ENCODE measurements at places on chromosomes 2 and 18. TPM values are rescaled to one million over a fixed set of nuclear protein-coding genes. Genes with fewer than 3 reads are reported as not detected.

The CHAC2 gene
- total RNA-seq = 1.6 TPM

The LYG2 gene
- total RNA-seq = not detected

The SERPINB5 gene
- not detected for total RNA-seq

The CYS1 gene
- total RNA-seq = 2.5 TPM

The IKZF2 gene
- total RNA-seq = 21.9 TPM

The LINC00305 gene
- 1.6 TPM for total RNA-seq

The TCF23 gene
- not detected for total RNA-seq

DNA sequence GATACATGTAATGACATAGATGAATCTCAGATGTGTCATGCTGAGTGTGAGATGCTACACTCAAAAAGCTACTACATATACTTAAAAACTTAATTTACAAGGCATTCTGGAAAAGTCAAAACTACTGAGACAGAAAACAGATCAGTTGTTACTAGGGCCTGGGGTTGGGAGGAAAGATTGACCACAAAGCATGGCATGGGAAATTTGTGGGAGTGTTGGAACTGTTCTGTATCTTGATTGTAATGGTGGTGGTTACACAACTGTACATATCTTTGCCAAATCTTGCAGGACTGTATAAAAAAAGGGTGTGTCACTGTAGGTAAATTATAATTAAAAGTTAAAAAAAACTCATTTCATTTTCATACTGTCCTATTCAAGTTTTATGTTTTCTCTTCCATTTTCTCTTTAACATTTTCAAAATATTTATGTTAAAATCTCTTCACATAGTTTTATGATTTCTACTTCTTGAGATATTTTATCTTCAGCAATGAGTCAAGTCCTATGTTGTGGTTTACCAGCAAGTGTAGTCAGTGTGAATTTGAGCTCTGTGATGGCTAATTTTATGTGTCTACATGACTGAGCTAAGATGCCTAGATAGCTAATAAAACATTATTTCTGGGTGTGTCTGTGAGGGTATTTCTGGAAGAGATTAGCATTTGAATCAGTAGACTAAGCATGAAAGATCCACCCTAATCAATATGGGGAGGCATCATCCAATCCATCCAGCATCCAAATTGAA lies 58.6 kb upstream of the VRK2 start:
- DNase-seq = no peak

GRCh38 chr2:139067072-139067471 lies 286.9 kb upstream of the NXPH2 start:
- no peak for DNase-seq

- DNase-seq = no peak
These were observed 36.2 kb downstream of the ACOXL start for GRCh38 chr2:110768591-110768990.

DNA sequence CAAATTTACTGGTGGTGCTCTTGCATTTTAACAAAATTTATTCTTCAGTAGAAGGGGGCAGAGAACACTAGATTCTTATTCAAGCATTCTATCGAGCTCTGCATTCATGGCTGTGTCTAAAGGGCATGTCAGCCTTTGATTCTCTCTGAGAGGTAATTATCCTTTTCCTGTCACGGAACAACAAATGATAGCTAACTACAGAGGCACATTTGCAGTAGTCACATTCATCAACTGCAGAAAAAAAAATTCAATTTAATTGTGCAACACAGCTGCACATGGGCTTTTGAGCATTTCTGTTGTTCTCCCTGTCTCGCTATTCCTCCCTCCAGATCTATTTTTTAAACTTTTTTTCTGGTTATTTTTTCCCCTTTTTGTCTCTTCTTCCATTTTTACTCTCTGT lies 13.0 kb upstream of the DLX1 start:
- DNase-seq = no peak

DNA sequence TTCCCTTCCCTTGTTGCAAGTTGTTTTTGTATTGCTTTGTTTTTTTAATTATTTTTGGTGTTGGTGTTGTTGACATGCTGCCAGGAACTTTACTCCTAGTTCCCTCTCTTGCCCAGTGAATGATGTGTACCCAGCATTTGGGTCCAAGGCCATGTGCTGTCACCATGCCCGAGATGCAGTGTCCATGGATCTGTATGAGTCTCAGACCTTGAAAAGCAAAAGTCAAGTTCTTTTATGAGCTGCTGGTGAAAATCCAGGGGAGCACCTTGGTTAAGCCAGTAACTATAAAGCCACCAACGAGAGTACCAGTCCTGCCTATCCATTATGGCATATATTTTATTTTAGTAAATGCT lies 236.4 kb downstream of the BCL11A start:
- no peak for DNase-seq

- DNase-seq = no peak
These were observed 20.3 kb upstream of the GLI2 start for GRCh38 chr2:120715353-120715752.

GRCh38 chr18:9609190-9609589 lies 5.2 kb downstream of the PPP4R1 start:
- DNase-seq = no peak

- no peak for DNase-seq
These were observed 4.3 kb upstream of the SH3BP4 start for GRCh38 chr2:234947556-234947955.

DNA sequence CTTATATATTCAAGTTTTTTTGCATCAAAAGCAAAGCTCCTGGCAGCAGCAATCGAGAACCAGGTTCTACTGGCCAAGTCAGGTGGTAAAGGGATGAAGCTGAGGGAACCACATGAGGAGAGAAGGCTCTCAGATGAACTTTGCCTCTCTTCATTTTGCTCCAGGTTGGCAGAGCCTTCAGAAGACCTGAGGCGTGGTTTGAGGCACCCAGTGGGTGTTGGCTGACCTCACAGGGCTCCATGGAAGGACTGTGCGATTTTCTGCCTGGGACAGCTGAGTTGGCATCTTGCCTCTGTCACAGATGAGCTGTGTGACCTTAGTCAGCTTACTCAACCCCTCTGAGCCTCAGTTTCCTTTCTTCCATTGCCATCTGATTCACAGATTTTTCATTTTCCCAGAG lies 89.0 kb downstream of the INSIG2 start:
- no peak for DNase-seq

DNA sequence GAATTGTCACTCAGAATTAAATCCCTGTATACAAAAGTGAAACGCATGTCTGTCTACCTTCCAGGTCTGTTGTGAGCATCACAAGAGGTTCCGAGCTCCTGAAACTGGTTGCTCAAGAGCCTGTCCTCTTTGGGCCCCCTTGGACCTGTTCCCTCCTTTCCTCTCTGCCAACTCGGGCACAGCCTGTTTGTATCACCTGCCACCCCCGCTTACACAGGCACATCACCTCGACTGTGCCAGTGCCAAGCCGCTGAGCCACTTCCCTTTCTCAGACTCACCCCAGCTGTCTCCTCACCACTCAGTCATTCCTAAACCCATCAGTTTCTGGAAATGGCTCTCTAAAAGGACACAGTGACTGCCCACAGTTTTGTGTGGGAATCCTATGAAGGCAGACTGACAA lies 3.1 kb downstream of the EFR3B start:
- no peak for DNase-seq

- peak; percentile 39 for DNase-seq
These were observed 119.4 kb downstream of the CYRIA start for GRCh38 chr2:16546128-16546754.

GRCh38 chr2:96143231-96143847 lies 1.9 kb downstream of the DUSP2 start:
- no peak for DNase-seq

DNA sequence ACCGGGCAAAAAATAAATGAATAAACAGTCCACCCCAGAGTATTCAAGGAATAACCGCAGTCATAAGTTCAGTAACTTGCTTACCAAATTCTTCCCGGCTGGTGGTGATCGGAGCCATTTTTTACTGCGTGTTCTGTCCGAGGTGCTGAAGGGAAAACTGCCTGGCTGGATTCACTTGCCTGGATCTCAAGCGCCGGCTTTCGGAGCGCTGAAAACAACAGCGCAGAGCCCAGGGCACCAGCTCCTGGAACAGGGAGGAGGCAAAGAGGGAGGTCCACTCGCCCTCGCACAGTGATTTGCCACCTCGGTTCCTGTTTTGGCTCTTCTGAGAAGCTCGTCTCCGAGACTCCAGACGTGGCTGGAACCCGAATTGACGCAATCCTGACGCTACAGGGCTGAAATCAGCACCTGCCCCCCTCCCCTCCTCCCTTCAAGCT lies at the start of gene SYT4:
Gene SYT4 (minus strand): TSS at position 327 of the 437 bp plus-strand sequence. CDS start 209 bp downstream, at position 118.
- DNase-seq = peak; percentile 58

DNA sequence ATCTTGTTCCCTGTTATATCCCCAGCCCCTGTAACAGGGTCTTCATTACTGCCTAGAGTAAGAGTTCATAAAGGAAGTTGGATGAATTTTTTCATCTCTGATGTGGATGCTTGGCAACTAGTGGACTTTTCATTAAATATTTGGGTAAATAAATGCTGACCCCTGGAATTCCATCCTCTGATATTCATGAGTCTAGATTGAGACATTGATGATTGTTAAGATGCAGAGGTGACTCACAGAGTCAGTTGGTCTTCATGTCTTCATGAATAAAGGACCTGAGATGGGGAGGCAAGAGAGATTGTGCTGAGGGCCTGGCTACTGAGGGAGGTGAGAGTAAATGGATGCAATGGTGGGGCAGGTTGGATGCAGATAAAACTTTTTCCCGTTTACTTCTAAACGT lies 132.7 kb upstream of the NT5C1B start:
- no peak for DNase-seq

- no peak for DNase-seq
These were observed 64.8 kb upstream of the RBM44 start for GRCh38 chr2:237733677-237734300.

- no peak for DNase-seq
These were observed 168.9 kb downstream of the DLGAP1 start for GRCh38 chr18:4286256-4286655.

DNA sequence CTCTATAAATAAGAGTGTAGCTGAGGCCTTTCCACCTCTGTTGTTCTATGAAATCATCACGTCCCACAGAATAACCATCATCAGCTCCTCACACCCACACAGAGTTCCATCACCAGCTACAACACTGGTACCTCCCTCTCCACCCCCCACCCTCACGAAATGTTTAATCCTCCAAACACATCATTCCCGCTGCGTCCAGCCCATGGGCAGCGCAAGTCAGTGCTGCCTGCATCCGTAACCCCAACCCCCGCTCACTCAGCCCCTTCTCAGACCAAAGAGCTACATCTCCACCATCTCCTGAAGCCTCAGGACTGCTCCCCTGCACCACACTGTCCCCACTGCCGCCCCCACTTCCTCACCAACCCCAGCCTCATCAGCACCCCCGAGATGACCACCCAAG lies 19.4 kb downstream of the DNMT3A start:
- DNase-seq = no peak
